ENCODE measurements at places on chromosomes 3 and 15.

DNA sequence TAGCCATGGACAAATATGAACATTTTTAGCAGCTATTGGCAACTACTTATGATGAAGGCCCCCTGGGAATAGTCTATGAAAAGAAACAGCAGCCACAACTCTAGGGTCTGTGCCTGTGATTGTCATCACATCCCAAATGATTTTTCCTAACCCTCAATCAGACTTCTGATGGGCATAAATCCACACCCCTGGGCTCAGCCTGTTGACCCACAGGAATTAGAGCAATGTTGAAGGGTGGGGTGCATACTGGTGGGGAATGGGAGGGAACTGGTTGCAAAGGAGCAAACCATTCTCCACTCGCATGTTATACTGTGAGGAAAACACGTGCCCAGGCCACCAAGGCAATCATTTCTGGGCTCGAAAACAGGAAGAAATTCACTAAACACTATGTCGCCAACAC lies 106.5 kb upstream of the CTNNB1 start:
- no peak for DNase-seq

GRCh38 chr3:60120245-60120644 lies 1070.4 kb upstream of the CFAP20DC start:
- no peak for DNase-seq

DNA sequence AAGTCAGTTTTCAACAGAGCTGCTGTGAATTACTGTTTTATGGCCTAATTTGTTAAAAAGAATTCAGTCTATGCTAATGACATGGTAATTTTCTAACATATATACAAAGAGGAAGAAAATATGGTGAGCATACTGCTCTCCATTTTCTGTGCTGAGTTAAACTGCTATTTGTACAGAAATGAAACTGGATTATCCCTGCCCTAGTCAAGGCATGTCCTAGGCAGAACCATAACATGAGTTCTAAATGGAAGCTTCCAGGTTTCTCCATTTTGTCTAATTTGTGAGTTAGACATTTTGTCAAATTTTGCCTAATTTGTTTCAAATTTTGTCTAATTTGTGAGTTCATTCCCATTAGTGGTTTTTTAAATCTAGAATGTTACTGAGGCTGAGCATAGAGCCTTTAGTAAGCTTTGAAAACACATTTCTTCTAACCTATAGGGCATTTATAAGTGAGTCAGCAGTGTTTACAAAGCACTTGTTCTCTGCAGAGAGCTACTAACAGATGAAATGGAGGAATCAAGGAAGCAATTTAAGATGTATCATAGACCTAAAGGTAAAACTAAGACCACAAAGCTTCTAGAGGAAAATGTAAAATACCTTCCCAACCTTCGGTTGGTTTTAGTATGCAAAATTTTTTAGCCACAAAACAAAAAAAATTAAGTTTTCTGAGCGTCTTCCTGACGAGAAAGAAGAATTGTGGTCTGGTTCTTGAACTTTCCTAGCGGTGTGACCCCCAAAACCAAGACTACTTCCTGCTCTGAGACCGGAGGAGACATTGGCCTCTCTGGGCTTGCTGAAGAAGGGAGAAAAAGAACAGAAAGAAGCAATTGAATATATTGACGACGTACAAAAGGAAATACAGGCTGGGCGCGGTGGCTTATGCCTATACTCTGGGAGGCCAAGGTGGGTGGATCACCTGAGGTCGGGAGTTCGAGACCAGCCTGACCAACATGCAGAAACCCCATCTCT lies 9.8 kb downstream of the P2RY14 start:
- DNase-seq = no peak

GRCh38 chr15:95013381-95013780 lies 782.0 kb downstream of the MCTP2 start:
- DNase-seq = no peak

GRCh38 chr3:194129581-194130133 lies 6.3 kb upstream of the HES1 start:
- DNase-seq = no peak

- DNase-seq = no peak
Observed at GRCh38 chr3:106176734-106177133, 307.9 kb upstream of the CBLB start.

DNA sequence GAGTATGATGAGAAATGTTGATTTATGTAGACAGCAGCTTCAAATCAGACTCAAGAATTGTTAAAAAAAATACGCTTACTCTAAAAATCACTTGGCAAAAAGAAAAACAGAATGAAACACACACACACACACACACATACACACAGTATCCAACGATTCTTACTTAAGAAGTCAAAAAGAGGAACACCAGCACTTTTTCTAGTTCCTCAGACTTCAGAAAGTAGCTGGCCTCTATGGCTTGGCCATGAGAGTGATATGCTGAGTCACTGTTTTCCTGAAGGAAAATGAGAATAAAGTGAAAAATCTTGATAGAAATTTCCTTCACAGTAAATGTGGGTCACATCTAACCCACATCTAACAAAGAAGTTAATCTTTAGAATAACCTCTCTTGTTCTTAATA lies 22.1 kb downstream of the CNTN3 start:
- DNase-seq = no peak

- no peak for DNase-seq
Observed at GRCh38 chr3:31532587-31533168, at the start of gene STT3B. Gene STT3B, plus strand, starts transcription at chr3:31532925. Its CDS starts 74 bp downstream, at chr3:31532999.

DNA sequence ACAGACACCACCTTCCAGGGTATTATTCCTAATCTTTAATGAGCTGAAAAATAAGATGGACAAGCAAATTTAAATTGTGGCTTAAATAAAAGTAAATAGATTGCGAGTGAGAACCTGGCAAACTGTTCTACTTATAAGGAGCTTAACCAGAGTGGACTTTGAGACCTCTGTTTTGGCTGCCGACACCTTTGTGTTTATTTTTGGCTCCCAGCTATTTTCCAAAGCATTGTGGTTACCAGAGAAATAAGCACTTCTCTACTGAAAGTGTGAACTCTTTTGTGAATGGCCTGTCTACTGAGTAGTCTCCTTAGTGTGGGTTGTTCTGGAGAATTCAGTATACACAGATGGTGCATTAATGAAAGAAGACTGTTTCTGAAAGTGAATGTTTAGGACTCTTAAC lies 109.4 kb downstream of the ATP8B4 start:
- DNase-seq = no peak

DNA sequence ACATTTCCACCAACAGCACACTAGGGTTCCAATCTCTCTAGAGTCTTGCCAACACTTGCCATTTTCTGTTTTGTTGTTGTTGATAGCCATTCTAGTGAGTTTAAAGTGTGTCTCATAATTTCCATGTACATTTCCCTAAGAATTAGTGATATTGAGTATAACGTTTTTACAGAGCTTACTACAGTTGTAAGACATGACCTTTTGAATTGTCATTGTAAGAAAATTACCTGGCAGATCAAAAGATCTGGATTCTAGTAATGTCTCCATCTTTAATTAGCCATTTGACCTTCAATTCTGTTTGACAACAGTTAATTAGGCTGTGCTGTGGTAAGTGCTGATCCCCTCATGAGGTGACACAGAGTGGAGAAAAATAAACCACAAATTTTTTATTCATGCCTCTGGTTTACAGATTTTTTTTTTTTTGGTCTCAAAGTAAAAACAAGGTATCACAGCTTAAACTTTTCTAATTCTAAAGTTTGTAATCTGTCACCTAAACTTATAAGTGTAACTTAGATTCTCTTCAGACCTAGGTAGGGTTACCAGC lies 20.9 kb downstream of the MCTP2 start:
- DNase-seq = no peak

GRCh38 chr3:105793040-105793439 lies 75.8 kb downstream of the CBLB start:
- DNase-seq = no peak
